ENCODE measurements at places on chromosomes 1 and 21.
A peak's percentile ranks its signal among the peaks of the same experiment; 100 is the strongest.

DNA sequence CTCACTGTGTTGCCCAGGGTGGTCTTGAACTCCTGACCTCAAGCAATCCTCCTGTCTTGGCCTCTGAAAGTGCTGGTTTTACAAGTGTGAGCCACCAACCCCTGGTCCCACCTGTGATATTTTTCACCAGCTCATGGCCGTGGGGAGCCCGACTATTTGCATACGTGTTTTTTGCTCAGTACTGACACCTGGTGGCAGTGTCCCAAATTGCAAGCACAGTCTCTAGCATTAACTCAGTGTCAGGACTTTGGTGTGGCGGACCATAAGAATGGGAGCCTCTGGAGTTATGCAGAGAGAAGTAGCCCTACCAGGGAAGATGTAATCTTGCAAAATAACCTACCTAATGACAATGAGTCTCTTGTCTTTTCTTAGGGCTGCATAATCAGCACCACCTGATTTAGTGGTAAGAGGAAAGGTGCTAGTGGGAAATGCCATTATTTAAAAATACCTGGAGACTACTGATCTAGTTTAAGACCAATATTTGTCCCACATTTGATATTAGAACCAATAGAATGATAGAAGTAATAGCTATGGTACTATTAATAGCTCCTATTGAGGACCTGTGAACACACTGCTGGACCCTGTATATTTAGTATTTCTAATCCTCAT lies 305.4 kb downstream of the DISC1 start:
- peak; percentile 30 for DNase-seq

- DNase-seq, result no peak
Observed at GRCh38 chr1:116806245-116806644, 52.0 kb downstream of the CD2 start.

DNA sequence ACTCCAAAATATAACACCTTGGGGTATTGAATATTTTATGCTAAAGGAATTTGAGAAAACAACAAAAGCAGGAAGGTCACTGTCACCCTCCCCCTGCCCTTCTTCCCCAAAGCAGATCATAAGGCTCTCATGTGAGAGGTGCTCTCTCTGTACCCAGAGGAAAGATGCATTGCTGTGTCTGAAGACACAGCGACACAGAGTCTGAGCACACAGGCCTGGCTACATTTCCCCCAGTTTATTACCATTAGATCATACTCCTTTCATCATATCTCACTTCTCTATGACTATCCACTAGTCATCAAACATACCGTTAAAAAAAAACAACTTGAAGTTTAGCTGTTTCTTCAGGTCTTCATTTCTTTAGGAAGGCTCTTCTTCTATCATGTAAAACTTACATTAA lies 127.1 kb downstream of the PPIAL4G start:
- no peak for DNase-seq

DNA sequence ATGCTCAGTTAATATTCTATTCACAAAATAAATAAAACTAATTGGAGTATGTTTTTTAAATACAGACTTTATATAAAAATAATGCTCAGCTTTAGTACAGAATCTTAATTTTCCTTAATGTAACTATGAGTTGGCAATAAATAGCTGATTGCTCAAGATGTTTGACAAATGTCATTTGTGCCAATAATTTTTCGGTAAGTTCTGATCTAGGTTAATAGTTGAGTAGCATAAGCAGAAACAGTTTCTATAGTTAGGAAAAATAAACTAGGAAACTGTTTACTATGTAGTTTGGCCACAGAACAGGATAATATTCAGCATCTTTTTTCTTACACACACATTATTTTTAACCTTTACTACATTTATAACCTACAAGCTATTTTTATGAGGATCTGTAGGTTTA lies 40.3 kb downstream of the KCTD3 start:
- DNase-seq, result no peak

GRCh38 chr1:43402089-43402865 lies 12.6 kb downstream of the SZT2 start:
- DNase-seq, result no peak

- DNase-seq, result no peak
Observed at GRCh38 chr1:162023181-162023546, 505 bp downstream of the OLFML2B start.

DNA sequence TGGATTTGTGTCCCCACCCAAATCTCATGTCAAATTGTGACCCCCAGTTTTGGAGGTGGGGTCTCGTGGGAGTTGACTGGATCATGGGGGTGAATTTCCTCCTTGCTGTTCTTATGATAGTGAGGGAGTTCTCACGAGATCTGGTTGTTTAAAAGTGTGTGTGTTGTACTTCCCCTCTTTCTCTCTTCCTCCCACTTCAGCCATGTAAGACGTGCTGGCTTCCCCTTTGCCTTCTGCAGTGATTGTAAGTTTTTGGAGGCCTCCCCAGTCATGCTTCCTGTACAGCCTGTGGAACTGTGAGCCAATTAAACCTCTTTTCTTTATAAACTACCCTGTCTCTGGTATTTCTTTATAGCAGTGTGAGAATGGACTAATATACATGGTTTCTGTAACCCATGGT lies 64.6 kb downstream of the RHOU start:
- DNase-seq, result peak; percentile 67

DNA sequence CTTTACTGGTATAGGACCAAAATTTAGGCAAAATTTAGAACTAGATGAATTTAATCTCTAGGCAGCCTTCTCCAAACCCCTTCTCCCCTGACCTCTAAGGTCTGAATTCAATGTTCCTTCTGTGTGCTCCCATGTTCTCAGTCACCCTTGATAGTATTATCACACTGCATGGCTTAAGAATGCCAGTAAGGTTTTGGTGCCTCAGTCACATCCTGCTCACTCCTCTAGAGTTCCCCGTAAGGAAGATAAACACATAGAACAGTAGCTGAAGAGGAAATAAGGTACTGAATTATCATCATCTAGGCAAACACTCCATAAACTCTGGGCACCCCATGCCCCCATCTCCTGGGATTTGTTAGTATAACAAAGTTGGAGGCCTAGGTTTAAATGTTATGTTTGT lies 18.2 kb downstream of the PRRX1 start:
- DNase-seq, result no peak

- DNase-seq, result no peak
Observed at GRCh38 chr1:25832336-25833037, 12.7 kb downstream of the MTFR1L start.

DNA sequence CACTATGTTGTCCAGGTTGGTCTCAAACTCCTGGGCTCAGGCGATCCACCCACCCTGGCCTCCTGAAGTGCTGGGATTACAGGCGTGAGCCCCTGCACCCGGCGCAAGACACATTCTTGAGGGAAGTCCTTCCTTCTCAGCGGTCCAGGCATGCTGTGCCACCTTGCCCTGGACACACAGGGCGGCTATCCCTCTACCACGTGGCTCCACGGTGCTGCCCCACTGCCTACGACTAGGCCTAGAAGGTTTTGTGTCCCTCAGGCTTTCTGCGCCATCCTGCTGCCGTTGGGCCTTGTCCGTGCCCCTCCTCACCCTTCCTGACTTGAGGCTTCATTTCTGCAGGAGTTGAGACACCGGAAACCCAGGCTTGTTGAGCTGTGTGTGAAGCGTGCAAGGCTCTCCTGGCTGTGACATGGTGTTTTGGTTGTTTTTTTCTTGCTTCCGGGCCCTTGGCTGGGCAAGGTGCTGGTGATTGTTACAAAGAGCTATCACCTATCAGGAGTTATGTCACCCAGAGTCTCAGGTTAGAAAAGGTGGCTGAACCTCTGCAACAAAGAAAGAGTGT lies 13.9 kb downstream of the C1orf174 start:
- no peak for DNase-seq

GRCh38 chr1:246592695-246593094 lies 26.4 kb downstream of the CNST start:
- DNase-seq, result no peak

DNA sequence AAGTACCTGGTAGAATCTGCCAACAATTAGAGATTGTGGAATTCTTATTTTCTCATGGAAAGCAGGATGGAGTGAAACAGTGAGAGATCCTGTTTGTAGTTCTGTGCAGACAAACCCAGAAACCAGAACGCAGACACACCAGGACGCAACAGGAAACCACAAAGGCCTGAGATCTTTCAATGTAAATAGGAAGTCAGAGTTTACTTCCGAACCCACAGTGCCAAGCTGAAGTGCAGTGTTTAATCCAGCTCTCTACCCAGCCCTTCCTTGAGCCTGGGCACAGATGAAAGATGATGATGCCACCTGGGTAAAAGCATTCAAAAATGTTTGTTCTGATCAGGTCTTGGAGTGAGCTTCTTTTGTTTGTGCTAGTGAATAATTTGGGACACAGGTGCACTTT lies 244.2 kb upstream of the HOOK1 start:
- DNase-seq, result peak; percentile 82

GRCh38 chr1:10736634-10737586 lies 59.5 kb downstream of the CASZ1 start:
- no peak for DNase-seq

GRCh38 chr1:38680801-38681510 lies 178.6 kb downstream of the RRAGC start:
- DNase-seq, result no peak

GRCh38 chr1:43689289-43689688 lies 18.0 kb upstream of the ST3GAL3 start:
- no peak for DNase-seq

- DNase-seq, result peak; percentile 84
Observed at GRCh38 chr1:31701091-31701736, 2.6 kb downstream of the COL16A1 start.

DNA sequence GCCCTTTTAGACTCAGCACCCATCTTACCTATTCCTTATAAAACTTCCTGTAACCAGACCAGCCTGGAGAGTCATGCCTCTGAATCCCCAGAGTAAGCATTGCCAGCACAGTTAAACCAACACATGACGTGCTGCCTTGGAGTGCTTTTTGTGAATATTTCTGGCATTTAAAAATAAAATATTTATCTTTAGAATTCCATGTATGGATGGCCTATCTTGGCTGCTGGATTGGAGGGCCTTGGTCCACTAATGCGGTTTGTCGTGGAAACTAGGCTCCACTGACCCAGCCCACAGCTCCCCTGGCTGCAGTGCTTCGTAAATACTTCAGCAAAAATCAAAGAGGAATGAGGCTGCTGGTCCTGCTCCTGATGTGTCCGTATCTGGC lies 17.5 kb downstream of the MTARC1 start:
- DNase-seq, result no peak

- DNase-seq, result no peak
Observed at GRCh38 chr1:52210044-52210443, 68.2 kb downstream of the ZFYVE9 start.

DNA sequence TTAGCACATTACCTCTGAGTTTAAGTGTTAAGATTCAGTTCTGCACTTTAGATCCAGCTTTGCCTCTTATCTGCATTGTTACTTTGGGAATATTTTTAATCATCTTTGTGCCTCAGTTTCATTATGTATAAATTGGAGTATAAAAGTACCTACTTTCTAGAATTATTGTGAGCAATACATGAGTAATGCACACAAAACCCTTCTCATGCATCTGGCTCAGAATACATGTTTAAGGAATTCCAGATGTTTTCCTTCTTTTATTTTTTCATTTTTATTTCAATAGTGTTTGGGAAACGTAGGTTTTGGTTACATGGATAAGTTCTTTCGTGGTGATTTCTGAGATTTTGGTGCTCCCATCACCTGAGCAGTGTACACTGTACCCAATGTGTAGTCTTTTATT lies 14.2 kb downstream of the C8A start:
- DNase-seq, result no peak

DNA sequence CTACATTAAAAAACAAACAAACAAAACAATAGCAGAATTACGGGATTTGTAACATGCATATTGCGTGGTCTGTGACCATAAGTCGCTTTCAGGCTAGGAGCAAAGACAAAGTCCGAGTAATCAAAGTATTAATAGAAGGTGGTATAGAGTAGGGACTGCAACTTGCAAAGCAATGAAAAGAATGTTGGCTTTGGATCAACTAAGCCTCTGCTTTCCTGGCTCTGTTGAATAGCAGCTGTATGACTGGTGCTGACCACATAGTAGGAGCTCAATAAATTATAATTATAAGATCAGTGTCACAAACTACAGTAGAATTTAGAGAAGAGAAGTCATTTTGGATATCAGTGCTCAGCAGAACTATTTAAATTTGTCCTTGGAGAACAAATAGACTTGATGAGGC lies 586.4 kb downstream of the DPYD start:
- no peak for DNase-seq

DNA sequence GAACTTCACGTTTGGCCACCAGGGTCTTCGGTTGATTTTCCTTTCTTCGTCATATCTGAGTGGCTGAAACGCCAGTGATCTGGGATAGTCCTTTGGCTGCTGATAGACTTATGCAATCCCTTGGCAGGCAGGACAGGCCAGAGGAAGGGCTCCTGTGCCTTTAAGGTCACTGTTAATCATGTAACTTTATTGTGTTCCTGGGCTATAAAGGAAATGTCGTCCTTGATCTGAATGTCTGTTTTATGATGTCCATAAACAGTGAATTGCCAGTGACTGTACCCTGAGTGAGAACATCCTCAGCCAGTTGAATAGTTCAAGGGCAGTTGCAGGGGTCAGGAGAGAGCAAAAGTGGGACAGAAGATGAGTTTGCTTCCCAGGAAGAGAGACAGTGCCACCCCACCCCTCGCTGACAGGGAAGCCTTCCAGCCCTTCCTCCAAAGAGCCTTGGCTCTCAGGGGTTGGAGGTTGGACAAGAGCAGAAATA lies 68.0 kb downstream of the PDE9A start:
- DNase-seq, result no peak

DNA sequence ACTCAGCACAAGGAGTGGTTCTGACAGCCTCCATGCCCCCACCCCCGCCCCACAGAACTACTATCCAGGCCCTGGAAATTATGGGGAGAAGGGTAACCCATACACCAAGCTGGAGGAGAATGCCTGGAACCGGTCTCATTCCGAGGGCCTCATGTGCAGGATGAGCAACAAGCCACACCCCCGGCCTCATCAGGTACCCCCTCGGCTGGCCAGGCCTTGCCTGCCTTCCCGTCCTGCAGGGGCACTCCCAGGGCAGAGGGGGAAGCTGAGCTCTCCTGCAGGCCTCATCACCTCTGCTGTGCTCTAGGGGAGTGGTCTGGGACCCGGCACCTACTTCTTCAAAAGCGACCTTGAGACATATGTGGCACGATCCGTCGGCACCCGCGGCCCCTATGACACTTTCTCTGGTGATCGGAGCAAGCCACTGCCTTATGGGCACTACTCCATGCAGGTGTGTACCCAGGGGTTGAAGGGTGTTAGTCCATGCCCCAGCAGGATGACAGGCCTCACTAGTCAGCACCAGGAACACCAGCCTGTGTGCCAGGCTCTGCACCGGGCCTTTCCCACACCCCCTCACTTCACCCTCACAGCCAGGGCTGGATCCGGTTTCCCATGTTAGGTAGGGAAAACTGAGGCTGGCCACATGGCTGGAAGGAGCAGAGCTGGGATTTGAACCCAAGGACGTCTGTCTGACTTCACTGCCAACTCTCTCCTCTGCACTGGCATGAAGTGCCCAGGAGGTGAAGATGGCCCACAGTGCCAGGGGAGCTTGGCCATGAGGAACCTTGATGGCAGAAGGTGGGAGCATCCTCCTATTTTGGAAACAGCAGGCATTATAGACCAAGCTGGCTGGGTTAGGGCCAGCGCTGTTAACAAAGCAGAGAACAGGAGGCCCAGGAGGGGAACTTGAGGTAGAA lies 10.9 kb upstream of the TTC22 start:
- no peak for DNase-seq

Data from MV-4-11 (cell line).